ENCODE measurements at places on chromosomes 7 and 10.
A peak's percentile ranks its signal among the peaks of the same experiment; 100 is the strongest.

GRCh38 chr7:28990200-28990960 lies 32.2 kb upstream of the TRIL start:
- no peak for ATAC-seq

DNA sequence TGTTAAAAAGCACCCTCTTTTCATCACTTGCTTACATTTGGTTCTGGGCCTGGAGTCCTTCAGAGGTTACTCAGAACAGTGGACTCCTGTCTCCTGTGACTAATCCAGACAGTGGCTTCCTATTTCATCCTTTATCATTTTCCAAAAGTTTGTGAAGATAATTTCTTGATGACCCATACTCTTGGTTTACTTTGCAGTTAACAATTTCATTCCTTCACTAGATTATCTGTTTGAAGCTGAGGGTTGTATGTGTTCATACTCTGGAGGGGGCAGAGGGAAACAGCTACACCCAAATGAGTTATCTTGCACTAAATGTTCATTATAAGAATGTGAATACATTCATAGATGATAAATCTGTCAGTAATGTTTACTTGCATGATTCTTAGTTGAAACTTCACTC lies 124.7 kb downstream of the ZNF248 start:
- no peak for ATAC-seq

- ATAC-seq = no peak
Observed at GRCh38 chr10:44178856-44179255, 206.0 kb downstream of the CXCL12 start.

GRCh38 chr10:1141261-1141660 lies 85.1 kb downstream of the WDR37 start:
- no peak for ATAC-seq

DNA sequence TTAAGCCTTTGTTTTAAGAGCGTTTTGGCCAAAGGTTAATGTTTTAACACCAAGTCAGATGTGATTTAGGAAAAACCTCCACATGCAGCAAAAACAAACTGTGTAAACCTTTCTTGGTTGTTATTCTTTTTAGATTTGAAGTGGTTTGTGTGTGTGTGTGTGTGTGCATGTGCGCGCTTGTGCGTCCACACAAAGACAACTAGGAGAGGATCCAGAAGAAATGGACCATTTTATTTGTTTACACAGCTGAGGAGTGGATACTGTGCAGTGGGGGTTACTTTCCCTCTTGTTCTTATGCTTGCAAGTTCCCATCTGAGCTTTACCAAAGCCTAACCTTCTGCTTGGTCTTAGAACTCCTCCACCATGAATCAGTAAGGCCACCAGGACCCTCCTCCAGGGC lies 20.0 kb downstream of the TCF7L2 start:
- ATAC-seq = no peak

DNA sequence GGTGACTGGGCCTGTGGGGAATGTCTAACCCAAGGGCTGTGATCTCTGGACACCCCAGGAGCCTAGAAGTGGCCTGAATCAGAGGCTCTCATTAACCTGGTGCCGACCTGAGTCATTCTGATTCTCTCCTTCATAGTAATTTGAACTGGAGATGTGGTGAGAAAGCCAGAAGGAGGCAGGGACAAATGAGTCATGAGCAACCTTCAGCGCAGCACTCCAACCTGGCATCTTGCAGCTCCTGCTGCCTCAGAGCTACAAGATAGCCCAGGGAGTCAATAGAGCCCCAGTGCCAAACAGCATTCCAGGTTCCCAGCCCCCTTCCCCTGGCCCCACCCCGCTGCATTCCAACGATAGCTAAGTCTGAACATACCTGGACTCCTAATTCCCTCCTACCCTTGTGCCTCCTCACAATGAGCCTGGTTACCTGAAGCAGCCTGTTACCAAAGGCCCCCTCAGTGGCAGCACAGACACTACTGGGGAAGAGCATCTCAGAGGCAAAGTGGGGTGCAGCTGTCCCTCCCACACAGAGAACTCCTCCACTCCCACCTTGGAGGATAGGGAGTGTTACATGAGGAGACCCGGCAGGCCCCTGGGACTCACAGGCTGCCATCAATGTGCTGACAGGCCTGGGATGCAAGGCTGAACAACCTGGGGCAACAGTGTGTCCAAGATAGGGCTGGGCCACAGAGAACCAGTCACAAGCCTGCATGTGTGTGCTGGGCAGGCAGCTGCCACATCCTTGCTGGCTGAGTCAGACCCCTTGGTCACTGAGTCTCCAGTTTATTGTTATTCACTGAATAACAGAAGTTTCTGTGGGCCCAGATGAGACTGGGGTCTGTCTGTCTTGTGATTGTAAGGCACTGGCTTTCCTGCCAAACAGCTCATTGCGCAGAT lies 76.8 kb upstream of the LEP start:
- no peak for ATAC-seq

- no peak for ATAC-seq
Observed at GRCh38 chr7:44484482-44485313, 5.8 kb downstream of the NUDCD3 start.

- peak; percentile 69 for ATAC-seq
Observed at GRCh38 chr7:128209229-128210035, 31.6 kb upstream of the LEP start.

GRCh38 chr10:114115661-114116445 lies 58.1 kb downstream of the CCDC186 start:
- no peak for ATAC-seq

All from stimulated activated memory B cell treated with anti-CD40 and anti-IgM and Interleukin-4, amounts not matched to agents 10 μg/mL and 1 μg/mL and 100 μg/mL, for 72 hours (primary cell).